Thymus (tissue), 14 donors: ENCODE measurements at places on chromosomes 2 and 18.

GRCh38 chr18:67766930-67767329, 250.4 kb upstream of the DSEL start:
- no peak overlapping the region for H3K27ac ChIP-seq
- no peak overlapping the region for H3K4me3 ChIP-seq
- DNase-seq, result no peak
- H3K27me3 ChIP-seq, result no peaks in the 10 kb centered on the region
- no peaks in the 10 kb centered on the region for H3K4me1 ChIP-seq

DNA sequence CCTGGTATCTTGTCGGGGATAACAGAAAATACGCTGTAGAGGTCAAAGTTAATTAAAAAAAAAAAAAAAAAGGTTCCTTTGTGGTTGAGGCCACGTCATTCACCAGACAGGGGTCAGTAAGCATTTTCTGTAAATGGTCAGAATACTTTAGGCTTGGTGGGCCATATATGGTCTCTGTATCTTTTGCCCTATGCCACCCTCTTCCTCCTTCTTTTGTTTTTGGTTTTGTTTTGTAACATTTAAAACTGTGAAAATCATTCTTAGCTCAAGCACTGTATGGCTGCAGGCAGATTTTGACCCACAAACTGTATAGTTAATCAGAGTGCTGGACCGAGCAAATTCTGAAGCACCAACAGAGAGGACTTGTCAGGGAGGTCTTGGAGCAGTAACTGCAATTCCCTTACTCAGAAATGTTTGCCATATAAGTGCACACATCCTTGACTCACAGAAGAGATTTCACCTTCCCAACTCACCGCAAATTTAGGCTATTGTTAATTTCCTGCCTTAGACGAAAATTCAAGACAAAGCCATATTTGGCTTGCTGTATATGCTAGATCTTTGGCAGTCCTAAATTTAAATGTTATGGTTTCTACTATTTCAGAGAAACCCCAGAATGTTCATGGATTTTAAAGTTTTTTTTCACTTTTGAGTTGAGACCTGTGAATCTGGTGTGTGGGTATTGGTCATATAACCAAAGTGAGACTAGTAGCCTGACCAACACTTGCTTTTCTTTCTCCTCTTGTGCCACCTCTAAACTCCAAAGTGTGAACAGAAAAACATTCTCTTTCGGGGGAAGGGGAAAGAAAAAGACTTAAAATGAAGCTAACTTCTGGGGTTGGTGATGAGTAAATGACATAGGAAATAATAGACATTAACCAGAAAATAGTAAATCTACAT, 65.4 kb downstream of the DOCK10 start:
- H3K4me1 ChIP-seq, result peaks cover 5% of the 10 kb centered on the region
- no peak overlapping the region for H3K4me3 ChIP-seq
- H3K27me3 ChIP-seq, result no peaks in the 10 kb centered on the region
- H3K27ac ChIP-seq, result no peak overlapping the region
- DNase-seq, result no peak

- no peak overlapping the region for H3K4me3 ChIP-seq
- H3K4me1 ChIP-seq, result peaks cover 3% of the 10 kb centered on the region
Measured at GRCh38 chr18:10213526-10213925, 240.9 kb upstream of the APCDD1 start.

GRCh38 chr2:50694798-50695197, 337.1 kb downstream of the NRXN1 start:
- H3K4me3 ChIP-seq, result no peak overlapping the region
- DNase-seq, result no peak
- no peaks in the 10 kb centered on the region for H3K36me3 ChIP-seq

- H3K36me3 ChIP-seq, result peaks cover 25% of the 10 kb centered on the region
- no peak overlapping the region for H3K4me3 ChIP-seq
- peak; percentile 18 for DNase-seq
- H3K27me3 ChIP-seq, result no peaks in the 10 kb centered on the region
- no peak overlapping the region for H3K27ac ChIP-seq
Measured at GRCh38 chr18:76875390-76876325, 53.3 kb downstream of the ZNF236 start.

DNA sequence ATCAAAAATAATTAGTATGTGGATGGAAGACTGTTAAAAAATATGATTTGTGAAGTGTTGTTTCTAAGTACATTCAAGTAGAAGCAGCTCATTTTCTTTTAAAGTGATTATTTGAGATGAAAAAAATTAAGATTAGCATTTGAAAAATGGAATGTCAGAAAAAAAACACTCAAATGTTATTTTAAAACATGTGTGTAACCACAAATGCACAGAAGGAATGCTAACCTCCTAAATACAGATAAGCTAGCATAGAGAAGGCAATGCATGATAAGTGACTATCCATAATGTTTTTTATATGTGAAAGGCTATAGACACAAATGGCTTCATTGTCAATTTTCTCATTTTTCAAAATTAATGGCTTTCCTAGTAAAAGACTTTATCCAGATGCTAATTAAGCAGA, 198.9 kb downstream of the NYAP2 start:
- H3K36me3 ChIP-seq, result no peaks in the 10 kb centered on the region
- no peaks in the 10 kb centered on the region for H3K27me3 ChIP-seq
- H3K27ac ChIP-seq, result no peak overlapping the region
- no peak for DNase-seq
- H3K4me1 ChIP-seq, result no peaks in the 10 kb centered on the region

DNA sequence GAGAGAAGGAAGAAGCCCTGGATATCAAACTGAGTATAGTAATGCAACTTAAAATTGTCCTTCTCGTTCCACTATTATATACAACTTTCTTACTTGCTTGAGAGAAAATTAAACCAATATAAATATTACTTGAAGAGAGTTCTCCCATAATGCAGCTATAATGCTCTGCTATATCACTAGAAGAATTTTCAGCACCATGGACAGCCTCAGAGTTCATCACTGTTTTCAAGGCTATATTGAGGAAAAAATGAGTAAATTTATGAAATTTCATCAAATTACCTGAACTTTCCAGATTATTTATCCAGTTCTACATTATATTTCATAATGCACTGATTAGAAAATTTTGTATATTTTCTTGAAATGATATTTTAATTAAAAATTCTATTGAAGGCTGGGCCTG, 1053.5 kb upstream of the FAM98A start:
- no peaks in the 10 kb centered on the region for H3K27me3 ChIP-seq
- no peaks in the 10 kb centered on the region for H3K4me1 ChIP-seq
- no peak overlapping the region for H3K27ac ChIP-seq
- no peaks in the 10 kb centered on the region for H3K36me3 ChIP-seq

DNA sequence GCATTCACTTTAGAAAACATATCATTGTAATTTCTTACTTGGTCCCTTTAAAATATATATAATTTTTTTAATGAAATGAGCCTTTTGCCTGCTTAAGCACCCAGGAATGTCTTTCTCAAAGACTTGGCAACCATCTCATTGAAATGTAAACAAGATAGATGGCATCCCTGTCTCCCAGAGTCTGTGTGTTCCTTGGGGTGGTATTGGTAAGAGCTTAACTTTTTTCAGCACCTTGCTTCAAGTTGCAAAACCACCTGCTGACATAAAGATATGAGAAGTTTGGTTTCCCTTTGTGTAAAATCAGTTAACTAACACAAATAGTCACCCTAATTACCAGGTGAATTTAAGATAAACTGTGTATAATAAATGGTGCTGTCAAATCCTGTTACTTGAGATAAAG, 266.9 kb downstream of the DSC3 start:
- no peaks in the 10 kb centered on the region for H3K27me3 ChIP-seq
- no peaks in the 10 kb centered on the region for H3K4me1 ChIP-seq
- no peaks in the 10 kb centered on the region for H3K36me3 ChIP-seq
- DNase-seq, result no peak

DNA sequence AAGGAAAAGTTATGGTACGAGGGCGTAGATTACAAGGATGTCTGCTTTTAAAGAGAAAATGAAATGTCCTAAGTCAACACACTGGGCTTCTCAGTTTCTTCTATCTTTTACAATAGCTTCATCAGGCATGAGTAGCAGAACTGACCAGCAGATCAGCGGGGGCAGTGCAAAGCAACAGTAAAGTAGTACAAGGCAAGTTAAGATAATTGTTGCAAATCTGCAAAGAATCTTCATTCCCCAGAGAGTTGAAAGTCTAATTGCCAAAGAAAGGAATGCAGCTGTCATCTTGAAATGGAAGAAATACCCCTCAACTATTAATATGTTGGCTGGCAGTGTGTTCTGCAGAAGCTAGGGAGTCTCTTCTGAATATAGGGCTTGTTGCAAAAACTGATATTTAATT, 60.2 kb upstream of the SLC39A10 start:
- H3K27ac ChIP-seq, result no peak overlapping the region
- no peak overlapping the region for H3K4me3 ChIP-seq
- H3K4me1 ChIP-seq, result no peaks in the 10 kb centered on the region
- no peak for DNase-seq
- no peaks in the 10 kb centered on the region for H3K27me3 ChIP-seq

DNA sequence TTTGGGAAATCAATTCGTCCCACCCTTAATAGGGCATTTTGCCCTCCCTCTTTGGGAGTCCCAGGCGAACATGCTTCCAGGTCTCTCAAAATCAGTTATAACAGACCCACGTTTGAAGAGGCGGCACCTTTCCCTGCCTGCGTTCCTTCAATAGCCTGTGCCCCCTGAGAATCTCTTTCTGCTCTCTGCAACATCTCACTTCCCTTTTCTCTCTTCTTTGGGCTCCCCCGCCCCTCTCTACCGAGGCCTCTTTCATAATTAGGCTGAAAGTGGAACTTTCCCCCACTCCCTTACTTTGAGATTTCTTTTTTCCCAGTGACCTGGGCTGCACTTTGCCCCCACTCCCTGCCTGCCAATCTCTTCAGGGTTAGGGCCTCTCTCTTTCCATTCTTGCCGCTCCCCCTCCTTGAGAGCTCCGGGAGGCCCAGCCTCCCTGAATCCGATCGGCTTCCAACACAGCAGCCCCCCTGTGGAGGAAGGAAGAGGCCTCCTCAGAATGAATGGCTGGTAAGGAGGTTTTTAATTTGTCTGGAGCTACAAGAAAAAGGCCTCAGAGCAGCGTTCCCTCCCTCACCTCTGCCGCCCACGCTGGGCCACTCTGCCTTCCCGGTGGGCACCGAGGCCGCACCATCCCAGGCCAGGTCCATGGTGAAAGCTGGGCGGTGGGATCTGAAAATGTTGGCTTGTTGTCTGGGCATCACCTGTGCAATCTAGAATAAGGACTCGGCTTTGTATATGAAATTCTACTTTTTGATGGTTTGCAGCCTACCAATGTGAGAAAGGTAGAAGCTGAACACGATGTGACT, 162.6 kb upstream of the SIX3 start:
- no peak for DNase-seq
- H3K4me1 ChIP-seq, result peaks cover 2% of the 10 kb centered on the region
- no peak overlapping the region for H3K27ac ChIP-seq
- no peaks in the 10 kb centered on the region for H3K36me3 ChIP-seq
- H3K4me3 ChIP-seq, result no peak overlapping the region
- peaks cover 14% of the 10 kb centered on the region for H3K27me3 ChIP-seq

DNA sequence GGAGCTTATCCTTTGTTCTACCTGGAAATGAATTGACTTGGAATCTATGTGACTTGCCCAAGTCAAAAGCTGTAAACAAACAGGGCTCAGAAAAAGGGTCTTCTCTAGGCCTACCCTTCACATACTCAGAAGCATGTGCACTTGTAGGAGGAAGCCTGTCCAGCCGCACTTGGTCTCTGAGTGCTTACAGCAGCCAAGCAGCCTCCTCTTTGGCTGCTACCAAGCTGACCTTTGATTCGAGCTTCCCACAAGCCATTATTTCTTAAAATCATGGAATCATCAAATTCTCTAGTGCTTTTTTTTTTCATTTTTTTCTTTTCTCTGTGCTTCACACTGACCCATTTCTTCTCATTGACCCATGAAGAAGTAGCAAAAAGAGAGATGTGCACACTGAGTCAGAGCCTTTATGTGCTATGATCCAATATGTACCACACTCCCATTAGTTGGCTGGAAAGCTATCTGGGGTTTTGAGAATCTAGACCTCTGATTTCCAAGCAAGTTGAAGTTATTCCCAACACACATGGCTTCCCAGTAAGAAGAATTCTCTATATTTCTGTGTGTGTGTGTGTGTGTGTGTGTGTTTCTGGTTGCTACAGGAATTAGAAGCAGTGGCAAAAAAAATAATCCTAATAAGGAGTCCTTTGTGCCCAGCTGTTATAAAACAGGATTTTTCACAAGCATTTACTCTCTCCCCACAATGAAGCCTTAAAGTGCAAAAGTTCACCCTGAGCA, 550.3 kb upstream of the TNP1 start:
- no peak overlapping the region for H3K4me3 ChIP-seq
- no peaks in the 10 kb centered on the region for H3K27me3 ChIP-seq
- DNase-seq, result no peak
- no peaks in the 10 kb centered on the region for H3K36me3 ChIP-seq

GRCh38 chr2:216320852-216321251, 51.4 kb downstream of the MARCHF4 start:
- no peaks in the 10 kb centered on the region for H3K27me3 ChIP-seq
- no peaks in the 10 kb centered on the region for H3K4me1 ChIP-seq
- H3K36me3 ChIP-seq, result no peaks in the 10 kb centered on the region
- H3K27ac ChIP-seq, result no peak overlapping the region
- no peak for DNase-seq

- DNase-seq, result no peak
- no peak overlapping the region for H3K27ac ChIP-seq
- no peaks in the 10 kb centered on the region for H3K27me3 ChIP-seq
- no peak overlapping the region for H3K4me3 ChIP-seq
Measured at GRCh38 chr2:230512955-230513748, 97.2 kb downstream of the SP100 start.

DNA sequence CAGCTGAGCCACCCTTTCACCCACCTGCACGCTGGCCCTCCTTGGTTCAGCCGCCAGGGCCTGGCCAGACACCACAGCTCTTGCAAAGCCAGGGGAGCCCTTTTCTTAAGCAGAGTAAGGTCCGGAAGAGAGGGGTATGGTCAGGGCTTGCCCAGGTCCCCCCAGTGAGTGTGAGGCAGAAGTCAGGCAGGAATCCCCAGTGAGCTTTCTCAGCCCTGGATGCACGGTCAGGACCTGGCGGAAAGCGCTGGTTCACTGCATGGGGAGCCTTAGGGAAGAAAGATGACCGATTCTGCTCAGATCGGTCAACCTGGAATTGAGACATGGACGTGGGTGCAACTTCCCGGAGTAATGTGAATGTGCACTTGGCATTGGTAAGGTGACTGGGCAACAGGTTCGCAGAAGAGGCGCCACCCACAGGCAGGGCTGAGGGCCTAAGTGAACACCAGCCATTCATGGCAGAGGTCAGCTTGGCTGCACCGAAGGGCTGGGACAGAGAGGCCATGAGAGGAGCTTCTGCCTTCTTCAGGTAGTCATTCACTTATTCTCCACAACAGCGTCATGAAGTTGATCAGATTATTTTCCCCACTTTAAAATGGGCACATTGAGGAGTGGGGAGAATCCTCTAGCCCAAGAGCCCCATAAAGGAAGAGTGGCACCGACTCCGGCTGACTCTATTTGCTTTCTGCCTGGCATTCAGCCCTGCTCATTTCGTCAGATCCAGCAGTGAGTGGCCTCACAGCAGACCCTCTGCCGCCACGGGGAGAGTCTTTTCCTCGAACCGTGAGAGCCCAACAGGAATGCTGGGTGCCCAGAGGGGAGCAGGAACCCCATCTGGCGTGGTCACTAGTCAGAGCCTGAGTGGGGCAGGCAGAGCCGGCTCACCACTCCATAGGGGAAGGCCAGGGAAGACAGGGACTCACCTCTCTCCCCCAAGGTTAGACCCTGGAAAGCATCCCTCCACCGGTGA, 35.8 kb downstream of the SCTR start:
- no peak overlapping the region for H3K4me3 ChIP-seq
- H3K27ac ChIP-seq, result no peak overlapping the region
- peaks cover 2% of the 10 kb centered on the region for H3K4me1 ChIP-seq

GRCh38 chr18:26656431-26656943, 108.1 kb upstream of the KCTD1 start:
- peaks cover 33% of the 10 kb centered on the region for H3K27me3 ChIP-seq
- no peak overlapping the region for H3K27ac ChIP-seq
- DNase-seq, result no peak
- H3K4me3 ChIP-seq, result peak overlapping the region; percentile 67
- H3K4me1 ChIP-seq, result peaks cover 3% of the 10 kb centered on the region
- H3K36me3 ChIP-seq, result no peaks in the 10 kb centered on the region
